Kidney epithelial cell (primary cell): ENCODE measurements at places on chromosomes 5 and 9. TPM values are rescaled to one million over a fixed set of nuclear protein-coding genes. Genes with fewer than 3 reads are reported as not detected.

DNA sequence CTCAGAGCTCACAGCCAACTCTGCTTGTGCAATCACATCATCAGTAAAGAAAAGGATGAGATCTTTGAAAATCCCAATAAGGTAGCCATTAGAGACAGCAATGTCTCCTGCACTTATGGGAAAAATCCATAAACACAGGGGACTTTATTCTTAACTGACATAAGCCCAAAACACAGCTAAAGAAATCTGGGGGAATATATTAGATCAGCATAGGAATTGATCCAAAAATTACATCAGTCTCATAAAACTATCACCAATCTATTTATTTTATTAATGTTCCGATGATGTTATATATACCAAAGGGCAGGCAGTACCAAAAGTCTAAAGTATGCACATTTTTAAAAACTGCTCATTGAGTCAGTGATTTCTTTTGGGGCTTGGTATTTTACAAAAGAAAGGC, 6.9 kb downstream of the MRPS27 start:
- no peak for DNase-seq

DNA sequence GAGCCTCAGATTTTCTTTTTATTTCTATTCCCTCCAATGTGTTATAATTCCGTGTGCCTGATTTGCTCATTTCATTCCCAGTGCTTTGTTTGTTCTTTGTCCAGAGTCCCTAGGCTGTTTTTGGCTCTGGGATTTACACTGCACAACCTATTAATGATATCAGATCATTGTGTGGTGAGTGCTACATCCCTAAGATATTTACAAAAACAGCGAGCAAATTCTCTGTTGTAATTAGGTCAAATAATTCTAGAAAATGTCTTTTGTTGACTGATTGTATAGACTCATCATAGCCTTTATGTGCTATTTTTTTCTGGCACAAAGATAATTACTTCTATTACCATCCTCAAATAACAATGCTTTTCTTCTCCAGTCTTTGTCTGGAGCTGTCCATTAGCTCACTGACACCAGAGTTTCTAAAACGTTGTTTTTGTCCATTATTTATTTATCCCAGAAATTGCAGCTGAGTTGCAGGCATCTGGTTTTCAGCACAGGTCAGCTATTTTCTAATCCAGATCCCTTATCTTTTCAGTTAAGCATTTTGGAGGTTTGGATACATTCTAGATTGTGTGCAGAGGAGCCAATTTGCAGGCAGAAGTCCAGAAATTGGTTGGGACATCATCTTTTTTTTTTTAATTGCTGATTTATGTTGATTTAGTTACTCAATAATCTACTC, 379.9 kb upstream of the DMAC1 start:
- no peak for DNase-seq

DNA sequence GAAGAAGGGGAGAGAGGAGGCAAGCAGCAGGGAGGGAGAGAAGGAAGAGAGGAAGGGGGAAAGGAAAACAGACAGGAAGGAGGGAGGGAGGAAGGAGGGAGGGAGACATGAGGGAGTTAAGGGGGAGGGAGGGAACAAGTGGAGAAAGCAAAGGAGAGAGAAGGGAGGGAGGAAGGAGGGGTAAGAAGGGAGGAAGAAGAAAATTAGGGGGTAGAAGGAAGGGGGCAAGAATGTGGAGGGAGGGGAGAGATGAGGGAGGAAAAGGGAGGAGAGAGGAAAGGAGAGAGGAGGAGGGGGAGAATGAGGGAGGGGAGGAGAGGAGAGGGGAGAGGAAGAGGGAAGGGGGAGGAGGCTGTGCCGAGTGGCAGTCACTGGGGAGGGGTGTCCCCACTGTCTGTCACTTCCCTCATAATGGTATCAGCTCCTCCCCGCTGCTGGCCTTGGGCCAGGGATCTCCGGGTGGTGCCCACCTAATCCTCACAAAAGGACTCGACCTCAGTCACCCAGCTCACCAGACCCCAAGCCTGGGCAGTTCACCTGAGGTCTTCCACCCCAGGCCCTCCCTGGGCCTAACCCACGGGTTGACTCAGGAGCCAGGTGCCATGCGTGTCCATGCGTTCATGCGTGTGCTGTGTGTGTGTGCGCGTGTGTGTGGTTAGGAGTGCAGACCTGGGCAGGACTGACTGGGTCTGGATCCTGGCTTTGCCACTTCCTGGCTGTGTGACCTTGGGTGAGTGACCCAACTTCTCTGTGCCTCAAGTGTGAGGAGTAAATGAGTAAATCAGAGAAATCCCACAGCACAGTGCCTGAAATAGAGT, 18.1 kb downstream of the C9orf50 start:
- no peak for DNase-seq

DNA sequence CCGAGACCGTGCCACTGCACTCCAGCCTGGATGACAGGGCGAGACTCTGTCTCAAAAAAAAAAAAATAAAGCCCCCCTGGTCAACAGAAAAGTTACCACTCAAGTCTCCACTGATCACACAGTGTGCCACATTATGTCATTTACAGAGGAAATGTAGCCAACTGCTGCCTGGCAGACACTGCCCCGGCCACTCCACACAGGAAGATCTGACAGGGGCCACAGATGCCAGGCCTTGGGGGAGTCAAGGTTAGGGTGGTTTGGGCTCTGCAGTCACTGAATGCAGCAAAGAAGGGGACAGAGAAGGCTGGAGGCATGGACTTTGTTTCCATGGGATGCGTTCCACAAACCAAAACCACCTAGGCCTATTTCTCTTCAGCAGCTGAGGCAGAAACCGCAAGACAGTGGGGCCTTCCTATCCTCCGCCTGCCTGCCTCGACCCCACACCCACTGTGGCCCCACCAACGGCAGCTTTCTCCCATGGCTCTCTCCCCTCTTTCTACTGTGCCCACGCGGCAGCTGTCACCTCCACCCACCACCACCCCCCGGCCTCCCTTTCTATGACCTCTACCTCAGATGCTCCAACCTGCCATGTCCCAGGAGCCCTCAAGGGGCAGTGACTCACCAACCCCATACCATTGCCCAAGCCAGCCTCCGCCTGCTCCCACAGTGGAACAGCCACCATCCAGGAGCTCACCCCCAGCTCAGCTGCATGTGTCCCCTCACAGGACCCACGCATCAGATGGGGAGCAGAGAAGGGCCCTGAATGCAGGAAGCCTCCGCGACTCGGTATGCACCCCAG, 12.4 kb downstream of the IPPK start:
- DNase-seq = no peak

GRCh38 chr5:50655810-50656205, 10.6 kb upstream of the PARP8 start:
- no peak for DNase-seq

DNA sequence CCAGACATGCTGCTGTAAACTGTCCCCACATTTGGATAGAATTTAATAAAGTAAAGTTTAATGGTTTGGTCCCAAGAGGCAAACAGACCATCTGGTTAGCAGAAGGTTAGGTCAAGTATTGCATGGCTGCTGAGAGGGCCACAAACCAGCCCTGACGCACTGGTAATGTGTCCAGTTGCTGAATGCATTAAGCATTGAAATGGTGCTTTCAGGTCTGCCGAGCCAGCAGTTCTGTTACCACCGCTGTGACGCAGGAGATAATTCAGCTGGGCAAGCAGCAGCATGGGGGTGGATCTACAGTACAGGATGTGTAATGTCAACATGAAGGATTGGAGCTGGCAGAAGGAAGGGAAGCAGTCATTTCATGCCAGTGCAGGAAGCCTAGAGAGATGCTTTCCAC, 16.0 kb downstream of the ZNF462 start:
- peak; percentile 70 for DNase-seq

- DNase-seq = no peak
These were observed 12.0 kb upstream of the B4GALT1 start for GRCh38 chr9:33178972-33179697.

GRCh38 chr9:12920437-12920836, 145.6 kb downstream of the LURAP1L start:
- DNase-seq = no peak

DNA sequence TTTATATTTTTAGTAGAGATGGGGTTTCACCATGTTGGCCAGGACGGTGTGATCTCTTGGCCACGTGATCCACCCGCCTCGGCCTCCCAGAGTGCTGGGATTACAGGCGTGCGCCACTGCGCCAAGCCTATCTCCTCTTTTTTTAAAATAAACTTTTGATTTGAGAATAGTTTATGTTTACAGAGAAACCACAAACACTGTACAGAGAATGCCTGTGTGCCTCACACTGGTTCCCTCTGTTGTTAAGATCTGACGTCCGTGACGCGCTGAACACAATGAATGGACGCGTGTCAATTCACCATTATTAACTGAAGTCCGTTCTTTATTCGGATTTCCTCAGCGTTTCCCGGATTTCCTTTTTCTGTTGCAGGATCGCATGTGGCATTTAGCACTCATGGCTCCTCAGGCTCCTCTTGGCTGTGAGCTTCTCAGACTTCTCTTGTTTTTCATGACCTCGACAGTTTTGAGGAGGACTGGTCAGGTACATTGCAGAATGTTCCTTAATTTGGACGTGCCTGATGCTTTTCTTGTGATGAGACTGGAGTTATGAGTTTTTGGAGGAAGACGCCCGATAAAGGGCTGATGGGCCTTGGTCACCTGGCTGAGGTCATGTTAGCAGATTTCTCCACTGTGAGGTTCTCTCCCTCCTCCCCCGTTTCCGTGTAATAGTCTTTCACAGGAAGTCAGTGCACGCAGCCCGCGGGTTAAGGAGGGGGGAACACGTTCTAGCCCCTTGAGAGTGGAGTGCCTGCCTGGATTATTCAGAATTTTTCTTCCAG, 69.6 kb downstream of the ANKRD33B start:
- DNase-seq = no peak

GRCh38 chr9:126125992-126126409, 200.6 kb upstream of the MVB12B start:
- DNase-seq = no peak

DNA sequence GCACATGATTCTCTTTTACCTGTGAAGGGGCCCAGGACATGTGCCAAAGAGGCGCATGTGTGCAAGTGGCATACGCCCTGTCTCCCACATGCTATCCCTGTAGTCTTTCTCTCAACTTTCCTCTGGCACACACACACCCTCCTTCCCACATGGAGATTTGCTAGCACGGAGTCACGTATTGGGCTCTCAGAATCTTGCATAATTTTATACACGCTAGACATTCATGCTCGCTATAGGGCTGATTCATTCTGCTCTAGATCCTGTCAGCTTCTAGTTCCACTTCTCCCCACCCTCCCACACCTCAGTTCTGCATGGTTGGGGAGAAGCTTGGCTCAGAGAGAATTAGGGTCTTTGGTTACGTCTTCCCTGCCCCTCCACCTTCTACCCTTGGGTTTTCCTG, 72.8 kb downstream of the CD180 start:
- DNase-seq = no peak

- DNase-seq = no peak
These were observed 78.8 kb downstream of the NIPSNAP3B start for GRCh38 chr9:104842698-104843097.

GRCh38 chr9:133821601-133822429, 83.7 kb upstream of the SARDH start:
- no peak for DNase-seq

- no peak for DNase-seq
These were observed 17.8 kb downstream of the PTBP3 start for GRCh38 chr9:112315331-112316257.

DNA sequence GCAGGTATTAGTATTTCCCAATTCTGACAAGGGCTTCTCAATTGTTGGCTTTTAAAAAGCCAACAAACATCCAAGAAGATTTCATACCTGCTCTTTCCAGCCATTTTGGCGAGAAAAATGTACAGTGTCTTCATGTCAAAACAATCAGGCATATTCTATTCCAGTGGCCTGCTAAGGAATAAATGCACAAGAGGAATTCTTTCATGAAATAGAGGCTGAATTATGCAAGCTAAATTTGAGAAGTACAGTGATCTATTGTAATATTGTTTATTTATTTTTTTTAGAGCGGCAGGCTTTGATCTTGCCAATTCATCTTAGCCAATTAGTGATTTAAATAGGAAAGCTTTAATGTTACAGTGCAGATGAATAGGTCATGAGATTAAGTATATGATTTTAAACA, 49.3 kb downstream of the NLN start:
- no peak for DNase-seq

DNA sequence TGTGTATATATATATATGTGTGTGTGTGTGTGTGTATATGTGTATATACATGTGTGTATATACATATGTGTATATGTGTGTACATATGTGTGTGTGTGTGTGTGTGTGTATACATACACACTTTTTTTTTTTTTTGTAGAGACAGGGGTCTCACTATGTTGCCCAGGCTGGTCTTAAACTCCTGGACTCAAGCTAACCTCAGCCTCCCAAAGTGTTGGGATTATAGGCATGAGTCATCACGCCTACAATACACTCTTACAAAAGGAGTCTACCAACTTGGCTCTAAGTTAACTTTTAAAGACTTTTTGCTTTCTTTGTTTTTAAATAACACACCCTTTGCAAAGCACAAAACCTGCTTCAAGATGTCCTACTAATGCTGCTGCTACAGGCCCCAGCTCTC, 2.1 kb downstream of the C9orf78 start:
- no peak for DNase-seq

- DNase-seq = no peak
These were observed 5.9 kb downstream of the FAM163B start for GRCh38 chr9:133603135-133603927.

- DNase-seq = no peak
These were observed 720.2 kb upstream of the TYRP1 start for GRCh38 chr9:11973011-11973410.

- no peak for DNase-seq
These were observed 2.1 kb downstream of the SAXO1 start for GRCh38 chr9:19030899-19031298.

DNA sequence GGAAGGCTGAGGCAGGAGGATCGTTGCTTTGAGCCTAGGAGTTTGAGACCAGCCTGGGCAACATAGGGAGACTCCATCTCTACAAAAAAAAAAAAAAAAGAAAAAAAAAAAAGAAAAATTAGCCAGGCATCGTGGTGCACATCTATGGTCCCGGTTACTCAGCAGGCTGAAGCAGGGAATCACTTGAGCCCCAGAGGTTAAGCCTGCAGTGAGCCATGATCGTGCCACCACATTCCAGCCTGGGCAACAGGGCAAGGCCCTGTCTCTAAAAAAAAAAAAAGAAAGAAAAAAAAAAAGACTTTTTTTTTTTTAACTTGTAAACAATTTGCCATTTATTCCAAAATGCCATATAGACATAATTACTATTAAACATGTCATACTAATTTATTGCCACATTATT, 64.5 kb downstream of the SERINC5 start:
- DNase-seq = no peak

- no peak for DNase-seq
These were observed 5.9 kb downstream of the NINJ1 start for GRCh38 chr9:93128011-93128714.

- no peak for DNase-seq
These were observed 46.6 kb downstream of the MAP3K1 start for GRCh38 chr5:56861893-56862485.

Gene ECSCR
- not detected in 2 replicates for total RNA-seq

Gene NUTM2F
- not detected in 2 replicates for total RNA-seq

Gene MLANA
- total RNA-seq = not detected in 2 replicates

Gene IL5
- total RNA-seq = not detected in 2 replicates

Gene ARL14EPL
- total RNA-seq = not detected in 2 replicates

Gene PHAX
- total RNA-seq = 47.4 and 54.2 TPM in 2 replicates

Gene CCL27
- not detected in 2 replicates for total RNA-seq

Gene NR2F1
- total RNA-seq = 12.8 and 13.2 TPM in 2 replicates

Gene GARNL3
- 2.7 and 5.3 TPM in 2 replicates for total RNA-seq

Gene FBXW11
- 52.8 and 75.1 TPM in 2 replicates for total RNA-seq

Gene PCDHAC1
- 0.07 and 0.17 TPM in 2 replicates for total RNA-seq

Gene SCGB3A2
- total RNA-seq = not detected in 2 replicates

Gene HSPB3
- total RNA-seq = 0.50 TPM in 1 of 2 replicates, not detected in the other
